Stimulated activated CD8-positive, alpha-beta memory T cell treated with anti-CD3 and anti-CD28 coated beads, Interleukin-7, amount 100 ng/mL, for 1 hour (primary cell): ENCODE measurements at places on chromosomes 3 and 15.

DNA sequence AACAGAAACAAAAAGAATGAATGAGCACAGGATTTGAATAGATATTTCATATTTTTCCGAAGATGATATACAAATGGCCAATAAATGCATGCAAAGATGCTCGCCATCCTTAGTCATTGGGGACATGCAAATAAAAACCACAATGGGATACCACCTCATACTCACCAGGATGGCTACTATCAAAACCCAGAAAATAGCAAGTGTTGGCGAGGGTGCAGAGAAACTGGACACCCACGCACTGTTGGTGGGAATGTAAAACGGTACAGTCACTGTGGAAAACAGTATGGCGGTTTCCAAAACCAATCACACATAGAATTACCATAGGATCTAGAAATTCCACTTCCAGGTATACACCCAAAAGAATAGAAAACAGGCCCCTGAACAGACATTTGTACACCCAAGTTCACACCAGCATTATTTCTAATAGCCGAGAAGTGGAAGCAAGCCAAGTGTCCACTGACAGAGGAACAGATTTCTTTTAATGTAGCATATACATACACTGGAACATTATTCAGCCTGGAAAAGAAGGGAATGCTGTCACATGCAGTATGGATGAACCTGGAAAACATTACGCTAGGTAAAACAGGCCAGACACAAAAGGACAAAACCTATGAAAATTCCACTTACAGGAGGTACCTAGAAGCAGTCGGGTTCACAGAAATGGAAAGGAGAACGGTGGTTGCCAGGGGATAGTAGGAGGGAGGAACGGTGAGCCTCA lies 3.6 kb downstream of the RNF168 start:
- no peak for DNase-seq

- no peak for DNase-seq
These were observed 6.6 kb downstream of the KLF15 start for GRCh38 chr3:126350502-126351085.

- no peak for DNase-seq
These were observed 130.1 kb downstream of the EDEM1 start for GRCh38 chr3:5317557-5317956.

DNA sequence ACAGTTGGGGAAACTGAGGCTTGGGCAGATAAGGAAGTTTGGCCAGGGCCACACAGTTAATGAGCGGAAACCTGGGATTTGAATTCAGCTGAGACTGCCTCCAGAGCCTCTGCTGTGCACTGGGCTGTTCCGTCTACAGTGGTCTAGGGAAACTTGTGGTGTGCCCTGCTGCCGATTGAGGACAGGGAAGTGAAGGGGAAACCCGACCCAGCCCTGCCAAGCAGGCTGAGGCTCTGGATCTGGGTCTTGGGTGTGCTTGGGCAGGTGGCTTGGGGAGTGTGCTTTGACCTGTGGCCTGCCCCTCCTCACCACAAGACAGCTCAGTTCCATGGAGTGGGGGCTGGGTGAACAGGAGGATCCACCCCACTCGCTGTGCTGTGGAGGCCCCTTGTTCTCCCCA lies 17.6 kb downstream of the NISCH start:
- DNase-seq, result no peak

DNA sequence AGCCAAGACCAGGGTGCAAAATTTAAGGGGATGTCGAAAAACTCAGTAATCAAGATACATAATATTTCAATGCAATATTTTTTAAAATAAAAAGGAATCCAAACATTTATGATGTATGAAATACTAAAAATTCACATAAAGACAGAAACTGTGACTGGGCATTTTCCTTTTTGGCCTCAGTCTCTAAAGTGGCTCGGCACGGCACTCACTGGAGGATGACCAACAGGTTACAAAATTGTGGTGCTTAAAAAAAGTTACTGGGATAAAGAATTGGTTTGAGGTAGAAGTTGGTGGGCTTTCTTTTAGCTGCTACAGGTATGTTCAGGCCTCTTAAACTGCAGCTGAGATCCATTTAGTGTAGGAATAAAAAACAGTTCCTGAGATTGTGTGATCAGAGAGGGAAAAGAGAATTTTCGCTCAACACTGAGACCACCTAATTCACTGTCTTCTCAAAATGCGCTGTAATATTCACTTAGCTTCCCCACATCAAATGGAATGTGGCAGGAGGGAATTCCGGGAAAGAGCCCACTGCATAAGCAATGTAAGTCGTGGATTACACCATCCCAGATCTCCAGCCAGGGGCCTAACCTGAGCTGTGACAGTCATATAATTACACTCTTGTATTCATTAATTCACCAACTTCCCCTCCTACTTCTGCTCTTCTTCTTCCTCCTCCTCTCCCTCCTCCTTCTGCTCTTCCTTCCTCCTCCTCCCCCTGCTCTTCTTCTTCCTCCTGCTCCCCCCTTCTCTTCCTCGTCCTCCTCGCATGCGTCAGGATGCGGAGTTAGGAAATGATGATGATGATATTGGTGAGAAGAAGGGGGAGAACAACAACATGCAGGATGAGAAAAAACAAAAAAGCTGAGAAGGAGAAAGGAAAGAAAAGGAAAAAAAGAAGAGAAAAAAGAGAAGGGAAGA lies 45.9 kb downstream of the HES1 start:
- no peak for DNase-seq

GRCh38 chr15:60912984-60913697 lies 316.0 kb downstream of the RORA start:
- DNase-seq, result no peak

DNA sequence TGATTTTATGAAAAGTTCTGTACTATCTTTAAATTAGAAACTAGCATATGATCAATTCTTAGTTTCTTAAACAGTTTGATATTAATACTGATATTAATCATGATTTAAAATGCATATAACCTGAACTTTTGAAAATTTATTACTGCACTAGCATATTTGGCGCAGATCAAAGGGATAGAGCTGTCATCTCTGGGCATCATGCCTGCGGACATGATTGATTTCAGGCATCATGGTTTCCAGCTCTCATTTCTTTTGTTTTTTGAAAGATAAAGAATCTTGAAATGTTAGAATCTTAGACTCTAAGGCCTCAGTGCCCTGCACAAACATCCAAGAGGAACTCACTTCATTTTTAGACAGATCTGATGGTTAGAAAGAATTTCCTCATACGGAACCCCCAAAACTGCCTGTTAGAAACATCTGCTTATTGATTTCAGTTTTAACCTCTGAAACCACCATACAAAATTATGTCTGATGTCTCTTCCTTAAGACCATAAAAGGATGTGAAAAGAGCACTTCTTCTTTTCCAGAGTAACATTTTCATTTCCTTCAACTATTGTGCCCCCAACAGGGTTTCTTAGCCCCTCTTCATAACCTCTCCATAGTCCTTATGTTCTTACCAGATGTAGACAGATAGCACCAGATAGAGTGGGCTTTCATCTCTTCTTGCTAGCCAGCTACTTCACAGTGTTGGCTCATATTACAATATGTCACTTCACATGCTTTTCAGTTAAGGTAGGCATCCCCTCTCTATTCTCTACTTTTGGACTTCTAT lies 110.8 kb downstream of the BBX start:
- no peak for DNase-seq

DNA sequence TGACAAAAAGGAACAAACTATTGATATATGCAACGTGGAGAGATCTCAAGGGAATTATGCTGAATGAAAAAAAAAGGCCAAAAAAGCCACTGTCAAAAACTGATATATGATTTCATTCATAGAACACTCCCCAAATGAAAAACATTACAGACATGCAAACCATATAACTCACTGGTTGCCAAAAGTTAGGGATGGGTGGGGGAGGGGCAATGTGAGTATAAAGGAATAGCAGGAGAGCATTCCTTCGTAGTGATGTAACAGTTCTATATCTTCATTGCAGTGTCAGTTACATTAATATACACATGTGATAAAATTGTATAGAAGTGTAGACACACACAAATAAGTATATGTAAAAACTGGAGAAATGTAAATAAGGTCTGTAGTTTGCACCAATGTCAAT lies 12.2 kb downstream of the GBE1 start:
- no peak for DNase-seq

GRCh38 chr3:178404961-178405360 lies 131.3 kb upstream of the KCNMB2 start:
- DNase-seq, result no peak

GRCh38 chr15:64905119-64905831 lies 6.4 kb upstream of the ANKDD1A start:
- peak; percentile 62 for DNase-seq

- DNase-seq, result no peak
These were observed 6.8 kb upstream of the SENP7 start for GRCh38 chr3:101519685-101520365.
